ENCODE measurements at places on chromosomes 7 and 10.

DNA sequence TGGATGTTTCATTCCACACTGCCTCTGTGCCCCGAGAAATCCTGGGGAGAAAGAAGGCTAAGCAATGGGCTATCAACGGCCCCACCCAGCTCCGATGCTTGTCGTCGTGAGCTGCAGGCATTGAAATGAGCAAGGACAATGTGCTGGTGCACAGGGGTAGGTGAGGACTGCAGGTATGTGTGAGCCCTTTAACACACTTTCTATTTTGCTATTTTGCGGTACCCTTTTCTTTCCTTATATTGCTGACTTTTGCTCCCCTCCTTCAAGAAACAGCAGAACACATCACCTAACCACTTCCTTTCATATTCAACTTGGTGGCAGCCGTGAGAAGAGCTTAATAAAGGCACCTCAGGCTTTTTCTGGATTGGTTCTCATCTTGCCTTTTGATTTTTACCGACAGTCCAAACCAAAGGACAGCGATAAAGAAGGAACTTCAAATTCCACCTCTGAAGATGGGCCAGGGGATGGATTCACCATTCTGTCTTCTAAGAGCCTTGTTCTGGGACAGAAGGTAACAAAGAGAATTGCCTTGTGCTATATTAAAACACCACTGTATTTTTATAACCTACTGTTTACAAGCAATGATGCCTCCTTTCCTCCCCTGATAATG is 39.2 kb downstream of the AIFM2 start:
- DNase-seq = no peak

DNA sequence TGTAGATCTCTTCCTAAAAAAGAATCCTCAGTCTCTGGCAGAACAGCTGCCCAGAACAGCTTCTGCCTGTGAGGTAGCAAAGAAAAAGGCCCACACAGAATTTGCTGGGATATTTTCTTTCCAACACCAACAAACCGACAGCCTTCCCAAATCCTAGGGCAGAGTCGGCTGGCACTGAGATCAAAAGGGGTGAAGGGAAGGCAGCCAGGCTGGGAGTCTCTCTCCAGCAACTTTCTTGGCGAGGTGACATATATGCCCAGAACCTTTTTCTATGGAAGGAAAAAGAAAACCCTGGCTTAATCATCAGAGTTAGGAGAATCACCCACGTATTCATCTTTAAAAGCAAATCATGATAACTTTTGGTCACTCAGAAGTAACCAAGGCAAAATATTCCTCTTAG is 279.6 kb downstream of the DNAJB6 start:
- no peak for DNase-seq

GRCh38 chr10:85645053-85645452 is 721.5 kb downstream of the GRID1 start:
- no peak for DNase-seq

DNA sequence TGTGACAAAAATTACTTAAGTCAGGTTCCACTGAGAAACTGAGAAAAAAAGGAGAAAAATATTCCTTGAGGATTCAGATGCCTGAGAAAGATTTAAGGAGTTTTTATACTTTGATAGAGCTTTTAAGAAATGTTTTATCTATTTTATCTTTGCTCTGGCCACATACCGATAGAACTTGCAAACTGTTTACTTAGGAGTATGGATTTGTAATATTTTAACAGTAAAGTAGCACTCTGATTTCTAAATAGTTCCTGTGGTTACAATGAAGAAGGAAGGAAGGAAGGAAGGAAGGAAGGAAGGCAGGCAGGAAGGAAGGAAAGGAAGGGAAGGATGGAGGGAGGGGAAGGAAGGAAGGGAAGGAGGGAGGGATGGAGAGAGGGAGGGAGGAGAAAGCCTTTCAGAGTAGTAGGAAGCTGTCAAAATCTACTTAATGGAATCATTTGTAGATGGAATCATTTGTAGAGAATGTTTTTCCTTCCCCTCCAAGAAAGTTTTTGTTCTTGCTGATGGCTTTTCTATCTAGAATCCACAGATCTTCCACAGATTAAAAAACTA is 489.0 kb upstream of the ANKRD30A start:
- DNase-seq = no peak

DNA sequence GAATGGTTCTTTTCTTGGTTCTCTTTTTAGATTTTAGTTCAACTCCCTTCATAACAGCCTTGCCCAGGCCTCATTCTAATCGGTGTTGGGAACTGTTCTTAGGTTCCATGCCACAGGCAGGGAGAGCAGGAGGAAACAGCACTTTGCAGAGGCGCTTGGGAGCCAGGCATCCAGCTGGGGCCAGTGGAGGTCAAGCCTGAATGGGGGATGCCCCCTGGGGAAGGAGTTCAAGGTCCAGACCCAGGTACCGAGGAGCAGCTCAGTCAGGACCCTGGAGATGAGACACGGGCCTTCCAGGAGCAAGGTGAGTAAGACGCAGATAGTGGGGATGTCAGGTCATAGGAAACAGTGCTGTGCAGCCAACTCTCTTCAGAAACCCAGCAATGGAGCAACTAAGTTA is 4.5 kb downstream of the ZSCAN25 start:
- no peak for DNase-seq

DNA sequence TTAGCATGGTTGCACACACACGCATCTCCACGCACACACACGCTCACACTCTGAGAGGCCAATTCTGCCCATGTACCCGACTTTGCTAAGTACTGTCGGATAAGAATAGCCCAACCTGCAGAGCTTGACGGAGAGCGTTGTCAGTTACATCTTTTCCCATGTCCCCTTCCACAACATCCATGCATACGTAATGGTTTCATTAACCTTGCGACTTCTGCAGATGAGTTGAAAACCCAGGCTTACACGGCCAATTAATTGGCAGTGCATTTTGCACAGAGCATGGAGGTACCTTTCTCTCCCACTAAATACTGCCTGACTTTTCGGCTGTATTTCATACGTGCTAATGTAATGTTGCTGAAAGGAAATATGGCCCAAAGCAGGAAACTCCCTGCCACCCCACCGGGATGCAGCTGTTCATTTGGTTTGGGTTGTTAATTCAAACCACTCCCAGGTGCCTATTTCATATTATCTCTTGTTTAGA is 291.2 kb upstream of the HABP2 start:
- DNase-seq = no peak
